ENCODE measurements at places on chromosomes 3 and 15. TPM values are rescaled to one million over a fixed set of nuclear protein-coding genes. Genes with fewer than 3 reads are reported as not detected.

DNA sequence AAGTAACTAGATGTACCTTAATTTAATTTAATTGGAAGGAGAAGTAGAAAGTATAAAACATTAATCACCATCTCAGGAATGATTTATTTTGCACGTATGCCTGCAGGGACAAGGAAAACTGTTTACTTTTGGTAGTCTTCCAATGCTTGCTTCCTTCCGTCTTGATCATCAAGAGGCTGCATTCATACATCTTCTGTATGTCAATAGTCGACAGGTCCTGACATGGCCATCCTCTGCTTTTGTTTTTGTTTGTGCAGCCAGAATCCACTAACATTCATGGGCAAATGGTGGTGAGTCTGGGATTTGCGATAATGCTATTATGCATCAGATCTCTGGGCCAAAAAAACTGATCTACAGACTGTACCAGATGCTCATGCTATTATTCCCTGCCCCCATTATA lies 56.6 kb upstream of the ZPLD1 start:
- H3K4me3 ChIP-seq: no peak overlapping the region
- DNase-seq: no peak
- H3K27ac ChIP-seq: no peak overlapping the region
- H3K36me3 ChIP-seq: no peaks in the 10 kb centered on the region

CHDH gene
- total RNA-seq: not detected

VPS13C gene
- total RNA-seq: 180 TPM

CAV3 gene
- total RNA-seq: not detected

DNA sequence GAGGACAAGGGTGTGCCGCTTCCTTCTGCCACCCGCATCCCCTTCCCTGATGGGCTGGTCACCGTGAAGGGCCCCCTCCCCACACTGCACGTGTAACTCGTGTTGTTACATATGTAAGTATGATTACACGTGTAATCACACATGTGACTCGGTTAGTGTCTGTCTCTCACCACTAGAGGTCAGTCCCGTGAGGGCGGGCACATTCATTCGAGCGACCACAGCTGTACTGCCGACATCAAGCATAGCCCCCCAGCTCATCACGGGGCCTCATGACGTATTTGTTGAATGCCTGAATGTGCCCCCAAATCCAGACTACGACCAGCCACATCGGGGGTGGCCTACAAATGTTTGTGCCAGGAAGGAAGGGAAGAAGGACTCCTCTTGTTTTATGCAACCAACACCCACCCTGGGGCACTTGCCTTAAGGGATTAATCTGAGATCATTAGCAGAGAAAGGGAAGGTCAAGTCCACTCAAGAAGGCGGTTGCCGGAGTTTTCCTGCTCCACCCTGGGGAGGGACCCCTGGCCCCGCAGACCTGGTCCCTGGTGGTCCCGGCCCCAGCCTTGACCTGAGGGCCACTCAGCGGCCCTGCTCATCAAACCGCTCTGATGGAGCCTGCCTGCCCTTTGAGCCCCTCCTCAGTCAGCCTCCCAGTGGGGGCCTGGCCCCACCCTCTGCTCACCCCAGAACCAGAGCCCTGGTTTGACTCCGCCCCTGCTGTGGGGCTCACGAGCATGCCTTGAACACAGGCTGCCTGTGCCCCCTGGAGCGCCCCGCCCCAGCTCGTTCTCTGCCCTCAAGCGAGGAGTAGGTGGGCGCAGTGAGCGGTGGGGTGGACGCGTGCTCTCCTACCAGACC lies 52.8 kb downstream of the RGMA start:
- no peaks in the 10 kb centered on the region for H3K4me1 ChIP-seq
- DNase-seq: peak; percentile 76
- no peak overlapping the region for H3K4me3 ChIP-seq
- H3K27ac ChIP-seq: no peak overlapping the region

DNA sequence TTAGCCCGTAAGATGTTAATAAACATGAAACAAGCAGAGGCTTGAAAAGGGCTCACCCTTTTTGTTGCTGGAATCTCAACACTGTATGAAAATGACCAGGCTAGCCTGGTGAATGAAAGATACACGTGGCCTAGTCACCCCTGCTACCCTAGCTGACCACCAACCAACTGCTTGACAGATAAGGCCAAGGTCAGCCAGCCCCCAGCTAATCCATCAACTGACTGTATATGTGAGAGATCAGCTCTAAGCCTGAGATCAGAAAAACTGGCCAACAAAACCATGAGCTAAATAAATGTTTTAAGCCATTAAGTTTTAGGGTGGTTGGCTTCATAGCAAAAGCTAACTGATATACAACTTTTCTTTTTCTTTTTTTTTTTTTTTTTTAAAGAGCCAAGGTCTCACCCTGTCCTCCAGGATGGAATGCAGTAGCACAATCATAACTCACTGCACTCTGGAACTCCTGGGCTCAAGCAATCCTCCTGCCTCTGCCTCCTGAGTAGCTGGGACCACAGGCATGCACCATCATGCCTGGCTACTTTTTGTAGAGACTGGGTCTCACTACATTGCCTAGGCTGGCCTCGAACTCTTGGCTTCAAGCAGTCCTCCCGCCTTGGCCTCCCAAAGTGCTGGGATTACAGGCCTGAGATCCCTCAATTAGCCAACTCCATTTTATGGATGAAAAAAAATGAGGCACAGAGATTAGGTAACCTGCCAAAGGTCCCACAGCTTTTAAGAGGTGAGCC lies 34.6 kb downstream of the SH3BP5 start:
- no peak overlapping the region for H3K4me3 ChIP-seq
- no peaks in the 10 kb centered on the region for H3K36me3 ChIP-seq
- DNase-seq: no peak
- H3K27me3 ChIP-seq: no peaks in the 10 kb centered on the region

GRCh38 chr3:60085649-60086048 lies 1035.8 kb upstream of the CFAP20DC start:
- DNase-seq: no peak
- no peaks in the 10 kb centered on the region for H3K27me3 ChIP-seq
- no peak overlapping the region for H3K27ac ChIP-seq
- H3K4me3 ChIP-seq: no peak overlapping the region

GRCh38 chr3:186075931-186076567 lies 32.8 kb downstream of the ETV5 start:
- H3K27ac ChIP-seq: no peak overlapping the region
- DNase-seq: no peak
- H3K4me1 ChIP-seq: no peaks in the 10 kb centered on the region
- no peak overlapping the region for H3K4me3 ChIP-seq
- peaks cover 26% of the 10 kb centered on the region for H3K36me3 ChIP-seq

DNA sequence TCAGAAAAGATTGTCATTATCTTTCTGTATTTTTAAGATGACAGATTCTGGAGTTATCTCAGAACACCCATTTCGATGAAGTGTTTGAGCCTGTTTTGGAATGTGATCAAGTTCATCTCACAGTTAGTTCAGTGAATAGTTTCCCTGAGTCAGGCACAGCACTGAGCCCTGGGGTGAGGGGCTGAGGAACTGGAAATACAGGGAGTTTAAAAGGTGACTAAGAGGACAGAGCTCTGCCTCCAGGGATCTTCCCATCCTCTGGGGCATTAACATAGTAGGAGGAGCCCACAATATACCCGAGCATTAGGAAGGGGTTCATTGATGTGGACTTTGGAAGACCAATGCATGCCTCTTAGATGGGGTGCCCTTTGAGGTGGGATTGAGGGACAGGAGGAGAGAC lies 355.1 kb downstream of the CLSTN2 start:
- H3K4me1 ChIP-seq: no peaks in the 10 kb centered on the region
- no peak for DNase-seq
- no peaks in the 10 kb centered on the region for H3K36me3 ChIP-seq
- H3K27me3 ChIP-seq: no peaks in the 10 kb centered on the region
- no peak overlapping the region for H3K27ac ChIP-seq

DNA sequence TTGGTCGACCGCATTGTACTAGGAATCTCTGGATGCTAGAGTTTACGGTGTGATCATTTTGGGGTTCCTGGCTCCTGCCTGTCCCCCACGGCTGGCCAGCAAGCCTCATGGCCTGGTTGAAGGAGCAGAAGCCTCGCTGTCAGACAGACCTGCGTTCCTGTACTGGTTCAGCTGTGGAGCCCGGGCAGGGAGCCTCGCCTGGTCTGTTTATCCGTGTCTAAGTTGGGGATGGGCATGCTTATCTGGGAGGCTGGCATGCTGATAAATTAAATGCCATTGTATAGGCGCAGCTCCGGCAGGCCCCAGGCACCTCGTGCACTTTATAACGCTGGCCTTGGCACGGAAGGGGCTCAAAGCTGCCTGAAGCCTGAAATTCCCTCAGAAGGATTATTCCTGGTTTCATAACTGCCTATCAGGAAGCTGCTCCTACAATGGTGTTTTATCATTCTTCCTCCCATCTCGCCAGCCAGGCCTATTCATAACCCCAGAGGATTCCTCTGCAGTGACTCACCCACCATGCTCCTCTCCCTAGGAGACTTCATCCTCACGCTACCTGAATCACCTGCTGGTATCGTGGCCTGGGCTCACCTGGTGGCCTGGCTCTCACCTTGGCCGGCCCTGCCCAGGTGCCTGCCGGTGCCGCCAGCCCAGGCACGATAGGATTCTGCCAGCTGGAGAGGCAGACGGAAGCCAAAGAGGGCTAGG lies 110.9 kb downstream of the ASB7 start:
- no peaks in the 10 kb centered on the region for H3K36me3 ChIP-seq
- no peak overlapping the region for H3K27ac ChIP-seq
- DNase-seq: no peak
- H3K4me3 ChIP-seq: no peak overlapping the region

DNA sequence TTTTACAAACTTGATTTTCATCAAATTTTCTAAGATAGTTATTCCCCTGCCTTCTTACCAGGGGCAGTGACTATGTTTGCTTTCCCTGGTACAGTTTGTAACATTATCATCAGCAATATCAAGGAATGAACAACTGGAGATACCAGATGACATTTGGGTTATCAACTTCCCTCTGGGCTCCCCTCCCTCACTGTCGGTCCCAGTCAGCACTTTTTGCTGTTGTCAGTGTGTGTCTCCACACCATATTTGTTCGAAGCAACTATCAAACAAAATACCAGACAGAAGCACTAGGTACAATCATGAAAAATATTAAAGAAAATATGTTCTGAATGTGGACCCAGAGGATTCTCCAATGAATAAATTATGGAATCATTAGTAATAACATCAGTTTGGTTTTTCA lies 75.3 kb downstream of the PLOD2 start:
- no peak for DNase-seq
- no peaks in the 10 kb centered on the region for H3K36me3 ChIP-seq
- H3K27ac ChIP-seq: no peak overlapping the region
- no peaks in the 10 kb centered on the region for H3K27me3 ChIP-seq

ATP2B2 gene
- 0.22 TPM for total RNA-seq

- no peak for DNase-seq
- peaks cover 22% of the 10 kb centered on the region for H3K4me1 ChIP-seq
- H3K27me3 ChIP-seq: no peaks in the 10 kb centered on the region
- no peaks in the 10 kb centered on the region for H3K36me3 ChIP-seq
- H3K4me3 ChIP-seq: no peak overlapping the region
Measured at GRCh38 chr3:113623324-113623723, 73.1 kb downstream of the USF3 start.

DNA sequence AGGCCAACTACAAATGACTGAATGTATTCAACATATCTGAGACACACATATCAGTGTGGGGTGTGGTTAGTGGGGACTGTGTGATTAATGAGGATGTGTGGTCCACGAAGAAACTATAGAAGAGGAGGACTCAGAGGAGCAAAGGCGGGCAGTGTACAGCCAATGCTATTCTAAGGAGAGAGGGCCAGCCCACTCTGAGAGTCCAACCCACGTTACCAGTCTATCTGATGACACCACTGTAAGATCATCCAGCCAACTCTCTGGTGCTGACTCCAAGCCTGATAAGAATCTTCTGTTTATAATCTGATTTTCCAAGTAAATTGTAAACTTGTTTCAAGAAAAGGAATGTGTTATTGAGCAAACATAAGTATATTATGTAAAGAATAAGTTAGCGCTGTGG lies 47.2 kb downstream of the MCF2L2 start:
- H3K27ac ChIP-seq: peak overlapping the region; percentile 75
- no peaks in the 10 kb centered on the region for H3K27me3 ChIP-seq
- peaks cover 46% of the 10 kb centered on the region for H3K4me1 ChIP-seq
- H3K36me3 ChIP-seq: no peaks in the 10 kb centered on the region
- DNase-seq: peak; percentile 77
- peak overlapping the region; percentile 7 for H3K4me3 ChIP-seq

DNA sequence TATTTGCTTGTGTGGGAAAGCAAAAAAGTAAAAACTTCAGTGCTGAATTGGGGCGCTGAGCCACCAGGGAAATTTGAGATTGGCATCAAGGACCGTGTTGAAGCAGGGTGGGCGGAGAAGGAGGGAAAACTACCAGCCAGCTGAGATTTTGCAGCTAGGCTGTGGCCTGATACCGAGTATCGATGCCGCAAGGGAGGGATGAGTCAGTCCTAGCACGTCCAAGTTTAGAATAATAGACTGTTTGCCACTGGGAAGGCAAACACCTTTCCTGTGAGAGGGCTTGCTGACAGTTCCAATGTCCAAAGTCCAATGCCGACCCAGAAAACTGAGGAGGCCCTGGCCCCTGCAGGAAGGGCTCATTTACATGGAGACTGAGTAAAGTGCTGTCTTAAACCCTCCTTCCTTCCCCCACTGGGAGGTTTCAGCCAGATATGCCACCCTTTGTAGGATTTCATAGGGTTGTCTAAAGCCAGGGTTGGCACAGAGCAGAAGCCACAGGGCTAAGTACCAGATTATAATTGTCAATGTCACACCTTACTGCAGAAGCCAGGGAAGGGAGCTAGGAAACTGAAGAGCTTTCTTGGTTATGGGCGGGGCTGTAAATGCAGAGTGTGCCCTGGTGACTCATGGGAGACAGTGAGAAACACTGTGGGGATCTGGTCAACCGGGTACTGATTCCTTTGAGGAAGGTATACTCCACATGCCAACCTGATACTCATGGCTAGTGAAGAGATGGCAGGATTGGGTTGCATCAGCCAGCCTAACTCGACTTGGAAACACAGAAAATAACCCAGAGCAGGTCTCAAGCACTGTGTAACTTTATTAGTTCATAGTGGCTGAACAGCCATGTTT lies 28.4 kb upstream of the PIK3CB start:
- H3K4me3 ChIP-seq: no peak overlapping the region
- H3K27me3 ChIP-seq: no peaks in the 10 kb centered on the region
- DNase-seq: no peak

- H3K27me3 ChIP-seq: no peaks in the 10 kb centered on the region
- no peaks in the 10 kb centered on the region for H3K36me3 ChIP-seq
- no peak overlapping the region for H3K4me3 ChIP-seq
- H3K27ac ChIP-seq: no peak overlapping the region
Measured at GRCh38 chr15:35750051-35750450, 204.1 kb upstream of the DPH6 start.

KBTBD8 gene
- total RNA-seq: 79.9 TPM

All from Karpas-422 (cell line).